Activated T-cell treated with anti-CD3 and anti-CD28 coated beads, Interleukin-2, amount 50 U/mL, for 72 hours (primary cell): ENCODE measurements at places on chromosomes 5 and 9. TPM values are rescaled to one million over a fixed set of nuclear protein-coding genes. Genes with fewer than 3 reads are reported as not detected.

Gene RFESD
- total RNA-seq = 4.0 TPM

Gene FCN1
- not detected for total RNA-seq

- no peak for DNase-seq
Observed at GRCh38 chr9:126875756-126876510, 15.5 kb downstream of the ZBTB34 start.

DNA sequence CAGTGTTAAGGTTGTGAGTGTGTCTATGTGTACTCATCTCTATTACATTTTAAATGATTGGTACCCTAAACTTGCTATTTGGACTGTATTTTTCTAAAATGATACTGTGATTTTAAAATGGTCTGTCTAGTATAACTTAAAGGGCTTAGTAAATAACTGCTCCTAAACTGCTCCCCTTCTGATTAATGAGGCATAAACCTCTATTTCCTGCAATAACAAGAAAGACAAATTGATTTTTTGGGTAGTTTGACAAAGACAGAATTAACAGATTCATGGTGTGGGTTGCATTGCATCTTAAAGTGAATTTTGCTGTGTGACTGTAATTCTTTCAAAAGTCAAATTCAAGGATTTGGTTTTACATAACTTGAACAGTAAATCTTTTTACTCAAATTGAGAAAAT lies 8.1 kb upstream of the LRRTM2 start:
- no peak for DNase-seq

DNA sequence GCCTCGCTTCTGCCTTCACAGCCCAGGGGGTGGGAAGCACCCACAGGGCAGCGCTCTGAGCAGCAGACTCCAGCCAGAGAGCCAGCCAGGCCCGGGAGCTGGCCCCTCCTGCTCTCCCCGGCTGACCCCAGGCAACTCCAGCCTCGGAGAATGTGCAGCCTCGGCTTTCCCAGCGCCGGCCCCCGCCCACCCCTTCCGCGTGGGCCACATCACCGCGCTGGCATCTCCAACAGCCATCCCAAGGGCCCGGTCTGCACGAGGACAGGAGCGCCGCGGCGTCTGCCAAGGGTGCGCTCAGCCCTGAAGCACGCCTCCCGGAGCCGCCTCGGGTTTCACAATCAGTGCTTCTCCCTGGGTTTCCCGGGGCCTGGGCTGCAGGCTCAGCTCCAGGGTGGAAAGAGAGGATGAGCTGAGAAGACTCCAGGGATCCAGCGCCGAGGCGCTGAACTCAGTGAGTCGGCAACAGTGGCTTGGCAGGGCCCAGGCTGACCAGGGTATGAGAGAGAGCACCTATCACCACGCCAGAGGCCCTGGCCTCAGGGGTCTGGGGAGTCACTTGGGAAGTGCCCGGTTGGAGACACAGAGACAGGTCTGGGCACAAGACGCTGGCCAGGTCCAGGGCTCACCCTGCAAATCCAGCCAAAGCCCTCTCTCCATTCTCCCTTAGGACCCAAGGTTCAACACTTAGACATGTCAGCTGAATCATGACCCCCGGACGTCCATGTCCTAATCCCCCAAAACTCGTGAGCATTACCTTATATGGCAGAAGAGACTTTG lies 79.6 kb downstream of the ADAMTS2 start:
- no peak for DNase-seq
